Stimulated activated CD4-positive, alpha-beta T cell treated with anti-CD3 and anti-CD28 coated beads, Interleukin-2, amount 100 ng/mL, for 4 hours (primary cell): ENCODE measurements at places on chromosomes 4 and X.

GRCh38 chrX:110015032-110015431 is 12.1 kb downstream of the TMEM164 start:
- DNase-seq = no peak

GRCh38 chr4:54842226-54842625 is 184.5 kb downstream of the KIT start:
- no peak for DNase-seq

DNA sequence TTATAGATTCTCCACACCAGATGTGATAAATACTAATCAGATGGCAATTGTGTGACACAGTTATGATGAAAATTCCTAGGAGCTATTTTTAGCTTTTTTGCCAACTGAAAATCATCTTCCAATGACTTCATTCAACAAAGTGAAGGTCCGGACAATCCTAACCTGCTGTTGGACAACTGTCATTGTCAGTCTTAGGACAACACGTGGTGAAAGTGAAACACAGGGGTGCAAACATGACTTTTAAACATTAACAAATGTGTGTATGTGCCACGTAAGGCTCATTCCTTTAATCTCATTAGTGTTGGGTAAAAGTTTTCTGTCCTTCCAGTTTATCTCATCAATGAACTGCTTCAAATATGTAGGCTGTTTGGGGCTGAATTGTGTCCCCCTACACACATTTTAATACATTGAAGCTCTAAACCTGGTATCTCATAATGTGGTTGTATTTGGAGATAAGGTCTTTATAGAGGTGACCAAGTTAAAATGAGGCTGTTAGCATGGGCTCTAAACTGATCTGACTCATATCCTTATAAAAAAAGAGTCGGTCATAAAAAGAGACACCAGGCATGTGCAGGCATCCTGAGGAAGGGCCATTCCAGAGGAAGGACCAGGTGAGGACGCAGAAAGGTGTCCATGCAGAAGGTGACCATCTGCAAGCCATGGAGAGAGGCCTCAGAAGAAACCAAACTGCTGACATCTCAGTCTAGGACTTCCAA is 41.2 kb upstream of the SMAD1 start:
- DNase-seq = no peak

DNA sequence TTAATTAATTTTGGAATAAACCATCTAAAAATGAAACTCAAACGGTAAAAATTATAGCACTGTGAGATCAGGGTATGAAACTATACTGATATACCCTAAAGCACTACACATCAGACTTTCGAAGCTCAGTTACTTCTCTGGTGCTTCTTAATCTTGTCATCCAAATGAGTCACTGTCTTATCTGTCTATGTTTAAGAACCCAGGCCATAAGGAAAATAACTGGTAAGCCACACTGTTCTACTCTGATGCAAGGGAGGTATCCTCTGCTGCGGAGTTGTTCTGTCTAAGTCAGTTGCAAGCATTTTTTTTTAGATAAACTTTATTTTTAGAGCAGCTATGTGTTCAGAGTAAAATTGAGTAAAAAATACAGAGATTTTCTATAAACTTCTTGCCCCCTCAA is 830.8 kb upstream of the POU3F4 start:
- no peak for DNase-seq

- DNase-seq = no peak
These were observed 180.2 kb downstream of the RBM46 start for GRCh38 chr4:154961263-154961662.

DNA sequence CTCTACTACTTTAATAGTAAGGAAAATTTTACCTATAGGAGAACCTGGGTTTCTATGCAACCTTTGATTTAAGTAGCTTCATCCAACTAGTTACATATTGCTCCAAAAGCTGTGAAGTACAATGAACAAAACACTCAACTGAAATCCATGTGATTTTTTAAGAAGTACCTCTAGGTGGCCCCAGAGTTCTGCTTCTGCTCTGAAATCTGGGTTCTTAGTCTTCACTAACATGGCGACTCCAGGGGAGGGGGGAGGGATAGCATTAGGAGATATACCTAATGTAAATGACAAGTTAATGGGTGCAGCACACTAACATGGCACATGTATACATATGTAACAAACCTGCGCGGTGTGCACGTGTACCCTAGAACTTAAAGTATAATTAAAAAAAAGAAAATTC is 73.4 kb upstream of the MAGEB2 start:
- DNase-seq = no peak

DNA sequence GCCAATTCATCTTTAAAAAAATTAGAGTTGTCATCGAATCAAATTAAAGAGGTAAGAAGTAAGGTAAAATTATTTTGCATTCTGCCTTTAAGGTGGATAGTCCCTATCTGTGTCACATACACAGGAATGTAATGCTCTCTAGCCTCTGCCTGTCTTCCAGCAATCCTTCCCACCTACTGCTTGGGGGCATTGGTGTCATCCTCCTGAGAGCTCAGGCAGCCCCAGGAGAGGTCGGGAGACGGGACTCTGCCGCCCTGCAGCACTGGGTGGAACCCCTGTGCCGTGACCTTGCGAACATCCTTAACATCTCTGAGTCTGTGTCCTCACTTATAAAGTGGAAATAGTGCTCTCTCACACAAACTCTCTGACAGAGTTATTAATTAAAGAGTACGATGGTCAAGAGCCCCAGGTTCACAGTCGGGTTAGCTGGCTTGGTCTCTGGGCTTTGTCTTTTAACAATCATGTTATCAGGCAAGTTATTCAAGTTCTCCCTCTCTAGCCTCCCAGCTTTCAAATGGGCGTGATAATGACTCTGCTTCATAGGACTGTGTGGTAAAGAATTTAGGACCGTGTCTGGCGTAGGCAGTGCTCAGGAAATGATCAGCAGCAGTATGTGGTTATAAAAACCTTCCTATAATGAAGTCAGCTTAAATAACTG is 10.2 kb downstream of the TLR3 start:
- DNase-seq = no peak

GRCh38 chrX:147916375-147916968 is 4.8 kb downstream of the FMR1 start:
- DNase-seq = no peak

GRCh38 chr4:164483711-164484110 is 270.2 kb upstream of the SMIM31 start:
- no peak for DNase-seq

DNA sequence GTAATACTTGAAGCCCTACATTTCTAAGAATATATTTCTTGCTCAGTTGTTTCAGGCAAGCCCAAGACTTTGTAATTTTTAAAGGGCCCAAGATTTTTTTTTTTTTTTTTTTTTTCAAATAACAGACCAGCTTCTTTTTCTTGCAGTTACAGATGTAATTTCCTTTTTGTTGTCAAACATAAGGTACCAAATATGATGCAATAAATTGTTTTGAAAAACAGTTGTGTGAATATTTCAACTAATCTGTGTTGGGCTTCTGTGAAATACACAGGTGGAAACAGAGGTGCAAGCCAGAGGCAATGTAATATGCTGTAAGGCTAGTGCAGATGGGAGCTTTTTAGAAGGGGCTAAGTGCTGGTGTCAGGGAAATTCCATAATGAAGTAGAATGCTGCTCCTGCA is 64.8 kb upstream of the RAB33B start:
- DNase-seq = no peak

- DNase-seq = no peak
These were observed 110.7 kb downstream of the PSAPL1 start for GRCh38 chr4:7323872-7324650.

- DNase-seq = no peak
These were observed 5.5 kb upstream of the SMIM20 start for GRCh38 chr4:25908491-25908901.

GRCh38 chr4:4991541-4992099 is 27.6 kb downstream of the CYTL1 start:
- no peak for DNase-seq

- no peak for DNase-seq
These were observed 68.2 kb downstream of the DKK2 start for GRCh38 chr4:106967892-106968291.

GRCh38 chr4:77651820-77652219 is 46.2 kb downstream of the CXCL13 start:
- DNase-seq = no peak

GRCh38 chr4:128782875-128783614 is 26.5 kb upstream of the JADE1 start:
- DNase-seq = no peak

GRCh38 chr4:8859550-8860095 is 12.0 kb downstream of the HMX1 start:
- no peak for DNase-seq
